H1 (cell line): ENCODE measurements at places on chromosomes 12 and 14. TPM values are rescaled to one million over a fixed set of nuclear protein-coding genes. Genes with fewer than 3 reads are reported as not detected.

Gene MYH6
- not detected in 2 replicates for total RNA-seq

Gene GLS2
- 14.5 and 16.9 TPM in 2 replicates for total RNA-seq

Gene ZC3H14
- total RNA-seq: 86.0 and 90.1 TPM in 2 replicates

Gene ALX1
- total RNA-seq: 0.73 and 0.80 TPM in 2 replicates
